B cell (primary cell): ENCODE measurements at places on chromosomes 1 and 21.
A peak's percentile ranks its signal among the peaks of the same experiment; 100 is the strongest.

DNA sequence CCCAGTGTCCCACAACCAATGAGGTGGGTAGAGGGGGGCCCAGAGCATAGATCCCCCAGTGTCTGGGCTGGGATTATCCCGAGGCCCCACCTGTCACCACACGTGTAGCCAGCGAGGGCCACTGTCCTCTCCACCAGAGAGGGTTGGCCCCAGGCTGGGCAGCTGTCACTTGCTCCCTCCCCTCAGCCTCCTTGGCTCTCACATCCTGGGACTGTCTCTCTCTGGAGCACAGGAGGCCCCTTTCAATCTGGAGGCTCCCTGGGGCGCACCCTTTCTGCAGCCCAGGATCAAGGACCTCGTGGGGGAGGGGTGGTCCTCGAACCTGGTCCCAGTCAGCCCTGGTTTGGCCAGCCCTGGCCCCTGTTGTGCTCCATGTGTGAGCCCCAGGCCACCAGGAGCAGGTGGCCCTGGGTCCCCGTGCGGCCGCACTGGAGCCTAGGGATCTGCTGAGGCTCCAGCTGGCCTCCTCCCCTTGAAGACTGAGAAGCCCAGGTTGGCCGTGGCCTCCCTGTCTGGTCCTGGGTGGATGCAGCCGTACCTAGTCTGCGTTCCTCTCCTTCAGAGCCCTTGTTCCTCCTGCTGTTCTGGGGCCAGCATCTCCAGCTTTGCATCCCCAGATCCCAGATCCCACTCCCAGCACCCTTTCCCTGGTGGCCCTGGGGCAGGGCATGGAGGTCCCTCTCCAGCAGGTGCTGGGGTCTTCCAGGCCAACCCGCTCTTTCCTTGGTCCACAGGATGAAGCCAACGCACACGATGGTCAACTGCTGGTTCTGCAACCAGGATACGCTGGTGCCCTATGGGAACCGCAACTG is 6.7 kb downstream of the TMEM201 start:
- no peak for DNase-seq

GRCh38 chr1:205843036-205843859 is 6.7 kb downstream of the PM20D1 start:
- DNase-seq: no peak

DNA sequence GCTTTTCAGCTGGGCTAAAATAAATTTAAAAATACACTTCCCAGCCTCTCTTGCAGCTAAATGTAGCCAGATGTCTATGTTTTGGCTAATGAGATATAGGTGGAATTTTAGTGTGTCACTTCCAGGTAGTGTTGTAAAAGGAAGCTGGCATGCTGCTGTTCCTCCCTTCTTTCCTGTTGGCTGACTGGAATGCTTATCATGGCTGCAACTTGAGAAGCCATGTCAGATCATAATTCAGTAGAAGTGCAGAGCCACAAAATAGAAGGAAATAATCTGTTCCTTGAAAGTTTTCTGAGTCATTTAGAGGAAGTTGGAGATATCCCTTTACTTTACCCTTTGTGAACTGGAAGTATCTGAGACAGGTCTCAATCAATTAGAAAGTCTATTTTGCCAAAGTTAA is 10.9 kb upstream of the RBM15 start:
- DNase-seq: no peak

DNA sequence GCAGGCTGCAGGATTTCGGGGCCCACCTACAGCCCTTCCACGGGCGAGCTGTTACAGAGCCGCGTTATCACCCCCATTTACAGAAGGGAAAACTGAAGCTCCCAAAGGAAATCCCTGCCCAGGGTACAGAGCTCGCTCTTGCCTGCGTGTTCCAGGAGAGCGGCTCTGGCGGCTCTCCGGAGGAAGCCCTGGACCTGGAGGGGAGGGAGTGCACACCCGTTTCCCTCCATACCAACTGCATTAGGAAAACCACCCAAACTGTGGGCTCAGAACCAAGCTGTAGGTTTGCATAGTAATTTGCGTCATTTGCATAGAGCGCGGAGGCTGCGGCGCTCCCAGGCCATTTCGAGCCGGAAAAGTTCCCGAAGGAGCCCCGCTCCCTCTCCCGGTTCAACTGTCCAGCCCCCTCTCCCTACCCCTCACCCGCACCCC is 24.7 kb upstream of the ADGRB2 start:
- DNase-seq: peak; percentile 84

DNA sequence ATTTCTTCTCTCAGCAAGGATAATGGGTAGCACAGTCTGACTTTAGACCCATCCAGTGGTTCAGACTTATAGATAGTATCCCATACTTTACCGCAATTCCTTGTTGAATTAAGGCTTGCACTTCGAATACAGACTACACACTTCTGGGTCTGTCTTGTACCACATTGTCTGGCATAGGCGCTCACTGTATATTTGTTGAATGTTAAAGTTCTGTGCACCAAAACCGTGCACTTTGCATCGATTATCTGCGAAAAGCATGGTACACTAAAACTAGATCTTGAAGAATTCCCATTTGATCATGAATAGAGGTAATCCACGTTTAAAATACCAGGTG is 556 bp upstream of the RYR2 start:
- DNase-seq: no peak

GRCh38 chr1:230261928-230262650 is 164.0 kb downstream of the PGBD5 start:
- no peak for DNase-seq

DNA sequence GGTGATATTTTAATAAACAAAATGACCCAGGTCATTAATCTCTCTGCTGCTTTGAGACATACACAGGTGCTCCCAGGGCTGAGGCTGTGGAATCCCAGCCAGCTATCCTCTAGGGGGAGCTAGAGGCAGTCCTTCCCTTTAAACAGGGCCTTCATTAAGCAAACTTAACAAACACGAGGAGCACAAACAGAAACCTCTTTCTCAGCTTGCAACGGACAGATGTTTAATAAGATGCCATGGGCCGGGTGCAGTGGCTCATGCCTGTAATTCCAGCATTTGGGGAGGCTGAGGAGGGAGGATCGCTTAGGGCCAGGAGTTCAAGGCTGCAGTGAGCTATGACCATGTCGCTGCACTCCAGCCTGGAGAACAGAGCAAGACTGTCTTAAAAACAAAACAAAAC is 106.7 kb downstream of the HIVEP3 start:
- DNase-seq: peak; percentile 56

GRCh38 chr1:156608981-156609380 is 7.7 kb upstream of the GPATCH4 start:
- peak; percentile 75 for DNase-seq

- DNase-seq: no peak
Measured at GRCh38 chr1:30409476-30410152, 313.8 kb downstream of the MATN1 start.

DNA sequence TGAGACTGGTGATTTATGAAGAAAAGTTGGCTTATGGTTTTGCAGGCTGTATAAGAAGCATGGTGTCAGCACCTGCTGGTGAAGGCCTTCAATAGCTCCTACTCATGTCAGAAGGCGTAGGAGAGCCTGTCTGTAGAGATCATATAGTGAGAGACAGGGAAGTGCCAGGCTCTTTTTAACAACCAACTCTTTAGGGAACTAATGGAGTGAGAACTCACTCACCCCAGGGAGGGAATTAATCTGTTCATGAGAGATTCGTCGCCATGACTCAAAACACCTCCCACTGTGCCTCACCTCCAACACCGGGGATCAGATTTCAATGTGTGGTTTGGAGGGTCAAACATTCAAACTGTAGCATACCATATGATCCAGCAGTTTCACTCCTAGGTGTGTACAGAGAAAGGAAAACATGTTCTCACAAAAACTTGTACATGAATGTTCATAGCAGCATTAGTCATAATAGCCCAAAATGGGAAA is 72.6 kb downstream of the TTC3 start:
- DNase-seq: no peak

GRCh38 chr1:243942196-243943150 is 92.4 kb upstream of the AKT3 start:
- no peak for DNase-seq

DNA sequence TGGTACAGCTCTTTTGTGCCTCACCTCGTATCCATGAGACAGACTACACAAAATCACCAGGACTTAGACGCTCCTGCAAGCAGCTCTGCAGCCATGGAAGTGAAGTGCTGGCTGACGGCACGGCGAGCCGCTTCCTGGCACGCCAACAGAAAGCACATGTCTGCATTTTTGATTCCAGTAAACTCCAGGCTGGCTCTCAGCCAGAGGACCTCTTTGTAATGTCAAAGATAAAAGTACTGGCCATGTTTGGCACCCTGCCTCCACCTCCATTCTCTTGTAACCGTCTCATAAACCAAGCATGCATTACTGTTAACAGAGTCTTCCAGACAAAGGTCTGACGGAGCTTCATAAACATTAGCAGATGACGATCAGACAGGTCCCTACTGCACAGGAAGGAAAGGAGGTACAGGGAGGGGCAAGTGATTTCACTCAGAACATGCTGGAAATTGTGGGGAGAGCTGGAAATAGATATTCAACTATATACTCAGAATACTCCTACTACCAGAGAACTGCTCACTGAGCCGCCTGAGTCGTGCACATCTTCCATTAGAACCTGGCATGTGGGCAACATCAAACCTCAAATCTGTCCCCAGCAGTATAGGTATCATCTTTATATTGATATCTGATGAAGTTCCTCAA is 632.0 kb downstream of the SMYD3 start:
- no peak for DNase-seq

DNA sequence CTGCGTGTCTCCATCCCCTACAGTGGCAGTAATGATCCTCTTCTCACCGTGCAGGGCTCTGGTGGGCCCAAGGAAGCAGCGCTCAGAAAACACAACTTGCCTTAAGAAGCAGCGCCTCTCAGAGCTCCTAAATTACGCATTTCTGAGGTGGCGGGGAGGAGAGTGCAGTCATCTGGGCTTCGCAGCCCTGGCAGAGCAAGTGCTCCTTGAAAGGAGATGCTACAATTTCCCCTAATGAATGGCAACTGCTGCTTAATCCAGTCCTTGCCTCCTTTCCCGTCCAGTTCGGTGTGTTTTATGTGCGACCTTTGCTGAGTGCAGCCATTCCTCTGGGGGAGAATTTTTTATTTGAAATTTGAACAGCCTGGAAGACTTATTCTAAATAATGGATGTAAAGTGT is 287.3 kb downstream of the PTPRU start:
- no peak for DNase-seq

- peak; percentile 46 for DNase-seq
Measured at GRCh38 chr1:158496374-158496773, 24.4 kb downstream of the OR10R2 start.

- DNase-seq: no peak
Measured at GRCh38 chr21:41832596-41833496, 46.3 kb downstream of the PRDM15 start.

GRCh38 chr1:47725511-47725991 is 271.6 kb downstream of the TRABD2B start:
- peak; percentile 10 for DNase-seq

- peak; percentile 47 for DNase-seq
Measured at GRCh38 chr1:50418600-50419109, 4.6 kb downstream of the DMRTA2 start.

GRCh38 chr1:173444757-173445156 is 32.4 kb upstream of the PRDX6 start:
- DNase-seq: no peak

DNA sequence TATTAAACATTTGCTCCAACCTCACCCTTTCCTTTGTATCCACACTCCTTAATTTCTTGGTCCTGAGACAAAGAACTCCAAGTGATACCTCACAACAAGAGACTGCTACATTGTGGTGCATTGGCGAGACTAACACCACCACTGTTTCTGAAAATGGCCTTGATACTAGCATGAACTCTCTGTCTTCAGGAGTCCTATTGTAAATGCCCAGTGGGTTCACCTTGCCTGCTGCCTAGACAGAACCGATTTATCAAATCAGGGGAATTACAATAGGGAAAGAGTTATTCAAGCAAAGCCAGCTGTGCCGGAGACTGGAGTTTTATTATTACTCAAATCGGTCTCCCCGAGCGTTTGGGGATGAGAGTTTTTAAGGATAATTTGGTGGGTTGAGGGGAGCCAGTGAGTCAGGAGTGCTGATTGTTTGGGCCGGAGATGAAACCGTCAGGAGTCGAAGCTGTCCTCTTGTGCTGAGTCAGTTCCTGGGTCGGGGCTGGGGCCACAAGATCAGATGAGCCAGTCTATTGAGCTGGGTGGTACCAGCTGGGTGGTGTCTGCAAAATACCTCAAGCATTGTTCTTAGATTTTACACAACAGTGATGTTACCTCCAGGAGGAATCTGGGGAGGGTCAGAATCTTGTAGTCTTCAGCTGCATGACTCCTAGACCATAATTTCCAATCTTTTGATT is 83.1 kb downstream of the DESI2 start:
- no peak for DNase-seq

DNA sequence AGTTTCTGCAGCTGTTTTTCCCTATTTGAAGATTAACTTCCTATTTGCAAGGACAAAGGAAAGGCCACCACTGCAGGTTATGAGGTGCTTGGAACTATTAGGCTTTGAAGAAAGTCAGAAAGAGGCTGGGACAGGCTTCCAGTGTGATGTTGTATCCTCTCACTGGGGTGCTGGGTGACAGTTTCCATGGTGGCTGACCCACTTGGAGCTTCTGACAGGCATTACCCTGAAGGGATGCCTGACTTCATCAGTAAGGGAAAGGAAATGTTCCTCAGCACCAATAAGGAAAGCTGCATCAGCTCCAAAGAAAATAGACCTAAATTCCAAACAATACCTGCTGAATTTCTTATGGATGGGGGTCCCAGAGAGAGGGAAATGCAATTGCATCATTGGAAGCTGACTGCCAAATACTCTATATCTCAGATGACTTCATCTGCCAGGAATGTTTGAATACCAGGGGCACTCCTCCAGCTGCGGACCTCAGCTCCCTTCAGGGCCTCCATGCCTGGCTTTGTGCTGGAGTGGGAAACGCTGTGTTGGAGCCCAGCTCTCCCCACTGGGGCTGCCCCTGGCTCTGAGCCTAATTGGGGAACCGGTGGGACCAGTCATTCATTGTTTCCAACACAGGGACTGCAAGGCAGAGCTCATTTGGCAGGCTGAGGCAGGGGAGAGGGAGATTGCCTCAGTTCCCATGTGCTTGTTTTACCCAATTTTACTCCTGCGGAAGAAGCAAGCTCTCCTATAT is 76.6 kb downstream of the RGL1 start:
- no peak for DNase-seq

GRCh38 chr1:23696335-23696989 is 4.9 kb downstream of the RPL11 start:
- no peak for DNase-seq

GRCh38 chr1:195158091-195158490 is 1450.1 kb downstream of the KCNT2 start:
- DNase-seq: no peak

GRCh38 chr21:41128981-41129380 is 39.0 kb upstream of the BACE2 start:
- no peak for DNase-seq

DNA sequence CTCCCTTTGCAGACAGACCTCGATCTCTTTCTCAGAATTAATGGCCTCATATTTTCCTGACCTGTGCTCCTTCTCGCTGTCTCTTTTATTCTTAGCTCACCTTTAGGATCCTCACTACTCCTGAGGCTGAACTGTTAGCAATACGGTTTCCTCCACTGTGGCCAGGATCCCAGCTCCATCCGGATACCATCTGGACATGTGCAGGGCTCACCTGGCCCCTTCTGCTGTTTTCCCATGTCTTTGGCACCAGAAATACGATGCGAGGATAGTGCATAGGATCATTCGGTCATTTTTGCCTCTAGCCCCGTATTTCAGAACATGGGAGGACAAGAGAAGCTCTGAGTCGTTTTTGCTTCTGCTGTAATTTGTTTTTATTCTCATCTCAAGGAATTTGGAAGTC is 108.5 kb upstream of the KIF26B start:
- DNase-seq: no peak
